Omental fat pad (tissue), 4 donors: ENCODE measurements at places on chromosomes 12 and 14. TPM values are rescaled to one million over a fixed set of nuclear protein-coding genes. Genes with fewer than 3 reads are reported as not detected.

The SYT1 gene
- total RNA-seq, result 1.1 TPM

The PTGDR gene
- total RNA-seq, result 2.1 TPM

The AKAP3 gene
- total RNA-seq, result 3.6 TPM

The SOAT2 gene
- total RNA-seq, result not detected

The SALL2 gene
- 5.2 TPM for total RNA-seq

The CD69 gene
- 10.0 TPM for total RNA-seq

The CLEC1B gene
- total RNA-seq, result not detected

The LRRC10 gene
- not detected for total RNA-seq

The SLC10A1 gene
- total RNA-seq, result not detected

DNA sequence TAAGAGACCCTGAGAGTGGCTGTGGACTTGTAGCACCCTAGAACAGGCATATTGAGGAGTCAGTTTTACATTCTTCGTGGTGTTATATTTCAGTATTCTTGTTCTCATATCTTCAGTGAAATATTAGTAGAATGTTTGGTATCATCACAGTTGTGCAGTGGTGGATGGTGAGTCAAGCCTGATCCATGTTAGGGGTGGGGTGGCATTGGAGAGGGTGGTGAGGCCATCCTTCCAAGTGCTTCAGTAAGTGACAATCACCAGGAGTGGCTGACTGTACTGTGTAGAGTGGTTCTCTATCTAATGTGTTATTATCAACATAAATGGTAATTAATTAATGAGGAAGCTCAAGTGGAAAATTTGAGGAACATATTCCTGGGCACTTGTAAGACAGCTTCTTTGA lies 197.7 kb upstream of the SLC16A7 start:
- no peak for DNase-seq

GRCh38 chr12:94386422-94386821 lies 73.2 kb downstream of the CEP83 start:
- DNase-seq, result no peak

DNA sequence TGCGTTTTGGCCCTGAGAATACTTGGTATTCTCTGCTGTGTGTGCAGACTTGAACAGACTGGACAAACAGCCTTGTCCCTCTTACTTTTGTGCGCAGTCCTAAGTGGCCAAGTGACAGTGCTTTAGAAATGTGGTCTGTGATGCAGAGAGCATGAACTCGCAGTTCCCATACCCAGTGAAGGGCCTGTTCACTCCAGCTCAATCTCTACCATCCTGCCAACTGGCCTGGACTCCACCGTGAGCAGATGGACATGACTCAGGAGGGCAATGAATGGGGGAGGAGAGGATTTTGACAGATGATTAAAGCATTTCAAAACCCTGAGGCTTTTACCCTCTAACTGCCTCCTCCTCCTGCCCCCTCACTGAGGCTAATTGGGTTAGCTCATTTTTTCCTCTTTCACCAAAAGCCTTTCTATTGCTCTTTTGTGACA lies 62.5 kb upstream of the PYGL start:
- no peak for DNase-seq

DNA sequence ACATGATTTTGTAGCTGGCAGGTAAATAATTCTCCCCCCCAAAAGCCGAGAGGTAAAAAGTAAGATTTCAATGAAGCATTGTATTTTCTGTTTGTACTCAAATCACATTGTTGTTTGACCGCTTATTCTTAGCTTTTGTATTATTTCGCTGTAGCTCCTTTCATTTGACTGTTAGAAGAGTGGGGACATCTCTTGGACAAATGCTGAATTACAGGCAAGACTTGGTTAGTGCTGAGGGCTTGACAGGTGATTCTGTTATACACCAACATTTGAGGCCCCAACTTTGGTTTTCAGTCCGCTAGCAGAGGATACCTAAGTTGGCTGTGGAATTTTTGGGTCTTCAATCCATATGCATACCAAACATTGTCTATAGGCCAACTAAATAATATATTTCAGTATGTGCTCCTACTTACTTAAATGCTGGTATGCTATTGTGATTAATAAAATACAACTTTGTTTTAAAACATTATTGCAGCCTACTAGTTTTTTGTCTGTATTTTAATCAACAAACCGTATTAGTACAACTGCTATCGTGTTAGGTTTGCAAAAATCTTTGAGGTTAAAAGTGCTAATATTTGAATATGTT lies 102.2 kb downstream of the ERC1 start:
- no peak for DNase-seq

DNA sequence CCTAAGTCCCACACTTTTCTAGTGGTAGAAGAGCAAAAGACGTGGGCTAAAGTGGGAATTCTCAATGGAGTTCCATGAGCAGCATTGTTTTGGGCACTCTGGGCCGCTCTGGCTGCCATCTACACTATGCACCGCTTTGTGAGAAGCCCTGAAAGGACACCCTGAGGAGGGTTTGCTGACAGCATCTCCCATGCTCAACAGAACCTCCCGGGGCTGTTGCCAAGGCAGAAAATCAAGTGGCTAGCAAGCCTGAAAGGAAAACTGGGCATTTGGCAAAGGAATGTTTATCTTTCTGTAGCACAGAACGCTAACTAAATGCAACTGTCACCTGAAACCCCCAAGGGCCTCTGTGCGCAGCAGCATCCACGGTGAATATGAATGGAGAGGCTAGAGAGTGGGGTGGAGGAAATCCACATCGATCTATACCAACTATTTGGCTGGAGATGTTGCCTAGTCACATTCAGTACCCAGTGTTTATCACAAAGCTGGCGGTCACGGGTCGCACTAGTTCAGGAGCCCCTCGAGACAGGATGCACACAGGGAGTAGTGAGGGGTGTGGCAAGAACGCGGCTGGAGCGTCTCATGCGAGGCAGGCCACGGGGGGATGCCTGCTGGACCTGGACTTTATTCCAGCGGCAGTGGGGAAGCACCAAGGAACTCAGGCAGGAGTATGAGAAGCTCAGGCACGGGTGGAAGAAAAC lies 14.2 kb downstream of the APPL2 start:
- DNase-seq, result no peak

DNA sequence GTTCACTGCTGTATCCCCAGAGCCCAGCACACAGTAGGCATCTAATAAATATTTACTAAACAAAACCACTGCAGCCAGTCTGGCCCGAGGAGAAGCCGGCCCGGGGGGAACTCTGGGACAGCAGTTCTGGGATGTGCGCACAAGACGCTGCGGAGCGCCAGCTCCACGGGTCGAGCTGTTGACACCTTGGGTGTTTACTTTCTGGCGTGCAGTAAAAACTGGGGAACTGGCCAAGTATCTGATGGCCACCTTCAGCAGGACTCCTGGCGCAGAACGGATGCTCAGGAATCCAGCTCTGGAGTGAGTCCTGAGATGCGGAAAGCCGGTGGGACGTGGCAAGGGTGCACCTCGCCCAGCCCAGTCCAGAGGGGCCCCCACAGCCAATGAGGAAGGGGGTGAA lies 65.6 kb downstream of the NCOR2 start:
- no peak for DNase-seq

DNA sequence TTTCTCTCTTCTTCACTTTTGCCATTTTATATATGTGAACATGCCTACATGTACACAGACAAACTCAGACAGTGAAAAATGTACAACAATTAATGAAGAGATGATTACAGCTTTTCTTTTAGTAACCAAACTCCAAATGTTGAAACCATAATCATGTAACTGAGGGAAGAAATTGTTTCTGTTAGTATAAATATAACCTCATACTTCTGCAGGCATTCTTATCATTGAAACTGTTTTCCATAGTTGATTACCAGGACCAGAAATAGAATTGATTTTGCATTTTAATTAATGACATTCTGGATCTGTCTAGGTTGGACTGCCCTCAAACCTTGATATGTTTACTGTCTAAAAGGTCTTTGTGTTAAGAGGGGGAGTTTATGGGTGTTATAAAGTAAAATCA lies 3.2 kb downstream of the ANO4 start:
- no peak for DNase-seq

GRCh38 chr12:58812214-58812613 lies 108.1 kb downstream of the LRIG3 start:
- DNase-seq, result no peak

DNA sequence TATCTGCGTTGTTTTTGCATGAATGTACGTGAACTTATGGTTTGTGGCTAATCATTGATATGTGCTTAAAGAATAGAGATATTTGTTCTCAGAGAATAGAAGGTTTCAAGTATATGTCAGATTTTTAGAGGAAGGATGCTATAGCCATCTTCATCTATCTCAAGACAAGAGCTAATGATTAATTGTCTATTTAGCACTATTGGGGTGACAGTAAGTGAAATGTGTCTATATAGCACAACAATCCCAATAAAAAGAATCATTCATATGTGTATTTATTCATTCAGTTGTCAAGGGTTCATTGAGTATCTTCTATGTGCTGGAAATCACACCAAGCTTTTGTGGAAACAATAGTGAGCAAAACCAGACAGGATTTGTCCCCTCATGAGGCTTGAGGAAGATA lies 299.5 kb upstream of the NPAS3 start:
- no peak for DNase-seq

GRCh38 chr12:132498931-132499330 lies 9.0 kb downstream of the FBRSL1 start:
- DNase-seq, result no peak

GRCh38 chr12:59928416-59928815 lies 332.6 kb downstream of the SLC16A7 start:
- DNase-seq, result no peak

GRCh38 chr12:104964167-104964855 lies 6.2 kb upstream of the SLC41A2 start:
- DNase-seq, result no peak

DNA sequence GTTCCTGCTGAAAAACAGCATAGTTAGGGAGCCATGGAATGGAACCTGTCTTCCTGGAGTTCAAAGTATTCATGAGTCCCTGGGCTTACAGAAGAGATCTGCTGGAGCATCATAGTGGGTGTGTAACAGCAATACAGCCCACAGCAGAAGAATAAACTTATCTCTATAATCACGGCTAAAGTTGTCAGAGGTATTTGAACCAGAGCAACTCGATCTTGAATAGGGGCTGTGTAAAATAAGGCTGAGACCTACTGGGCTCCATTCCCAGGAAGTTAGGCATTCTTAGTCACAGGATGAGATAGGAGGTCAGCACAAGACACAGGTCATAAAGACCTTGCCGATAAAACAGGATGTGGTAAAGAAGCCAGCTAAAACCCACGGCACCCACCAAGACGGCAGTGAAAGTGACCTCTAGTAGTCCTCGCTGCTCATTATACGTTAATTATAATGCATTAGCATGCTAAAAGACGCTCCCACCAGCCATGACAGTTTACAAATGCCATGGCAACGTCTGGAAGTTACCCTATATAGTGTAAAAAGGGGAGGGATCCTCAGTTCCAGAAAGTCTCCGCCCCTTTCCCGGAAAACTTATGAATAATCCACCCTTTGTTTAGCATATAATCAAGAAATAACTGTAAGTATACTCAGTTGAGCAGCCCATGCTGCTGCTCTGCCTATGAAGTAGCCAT lies 223.4 kb downstream of the PCNX1 start:
- DNase-seq, result no peak

- DNase-seq, result no peak
These were observed 51.7 kb downstream of the RPH3A start for GRCh38 chr12:112843287-112843686.

GRCh38 chr14:96434040-96434439 lies 42.1 kb downstream of the AK7 start:
- DNase-seq, result no peak

GRCh38 chr14:52328276-52328675 lies 14.2 kb downstream of the PTGER2 start:
- no peak for DNase-seq

- DNase-seq, result no peak
These were observed 21.4 kb downstream of the ACVR1B start for GRCh38 chr12:51972849-51973273.

DNA sequence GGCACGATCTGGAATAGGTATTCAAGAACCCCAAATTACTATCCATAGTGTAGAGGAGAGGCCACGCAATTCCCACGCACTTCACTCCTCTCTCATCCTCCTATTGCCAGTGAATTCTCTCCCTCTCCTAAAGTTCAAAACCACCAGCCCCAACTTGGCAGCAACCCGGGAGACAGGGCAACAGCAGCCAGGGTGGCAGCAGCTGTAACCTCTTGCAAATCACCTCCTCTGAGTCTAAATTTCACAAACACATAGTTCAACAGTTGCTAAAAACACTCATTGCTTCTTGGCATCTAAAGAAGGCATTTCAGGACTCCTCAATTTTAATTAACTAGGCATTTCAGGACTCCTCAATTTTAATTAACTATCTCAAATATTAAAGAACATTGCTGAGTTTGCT lies 37.7 kb upstream of the MANSC4 start:
- DNase-seq, result no peak

- DNase-seq, result no peak
These were observed 30.1 kb upstream of the CAND1 start for GRCh38 chr12:67239061-67239460.

DNA sequence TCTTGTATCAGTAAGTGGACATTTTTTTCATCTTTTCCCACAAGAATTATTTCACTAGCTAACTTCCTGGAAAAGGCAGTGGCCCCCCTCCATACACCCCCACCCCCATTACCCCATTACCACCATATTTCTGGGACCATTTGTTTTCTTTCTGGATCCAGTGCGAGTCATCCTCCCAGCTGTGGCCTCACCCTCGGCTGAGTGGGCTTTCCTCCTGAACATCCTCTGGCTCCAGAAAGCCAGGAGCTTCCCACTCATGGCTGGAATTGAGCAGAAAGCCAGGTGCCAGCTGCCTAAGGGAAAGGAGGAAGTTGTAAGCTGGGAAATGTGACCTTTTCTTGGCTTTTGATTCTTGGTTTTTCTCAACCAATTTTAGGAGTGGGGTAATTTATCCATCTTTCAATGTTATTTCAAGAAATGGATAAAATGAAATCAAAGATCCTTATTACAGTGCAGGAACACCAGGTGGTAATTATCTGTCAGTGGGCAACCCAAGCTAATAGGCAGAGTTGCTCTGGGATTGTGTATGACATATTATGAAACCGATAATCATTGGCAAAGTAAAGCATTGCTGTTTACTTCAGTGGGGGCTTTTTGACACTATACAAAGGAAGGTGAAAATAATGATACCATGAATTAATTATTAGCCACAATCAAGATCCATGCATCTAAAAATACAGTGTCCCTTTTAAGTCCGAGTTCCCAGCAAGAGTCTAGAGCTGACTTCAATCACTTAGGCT lies 124.6 kb downstream of the KICS2 start:
- DNase-seq, result no peak

DNA sequence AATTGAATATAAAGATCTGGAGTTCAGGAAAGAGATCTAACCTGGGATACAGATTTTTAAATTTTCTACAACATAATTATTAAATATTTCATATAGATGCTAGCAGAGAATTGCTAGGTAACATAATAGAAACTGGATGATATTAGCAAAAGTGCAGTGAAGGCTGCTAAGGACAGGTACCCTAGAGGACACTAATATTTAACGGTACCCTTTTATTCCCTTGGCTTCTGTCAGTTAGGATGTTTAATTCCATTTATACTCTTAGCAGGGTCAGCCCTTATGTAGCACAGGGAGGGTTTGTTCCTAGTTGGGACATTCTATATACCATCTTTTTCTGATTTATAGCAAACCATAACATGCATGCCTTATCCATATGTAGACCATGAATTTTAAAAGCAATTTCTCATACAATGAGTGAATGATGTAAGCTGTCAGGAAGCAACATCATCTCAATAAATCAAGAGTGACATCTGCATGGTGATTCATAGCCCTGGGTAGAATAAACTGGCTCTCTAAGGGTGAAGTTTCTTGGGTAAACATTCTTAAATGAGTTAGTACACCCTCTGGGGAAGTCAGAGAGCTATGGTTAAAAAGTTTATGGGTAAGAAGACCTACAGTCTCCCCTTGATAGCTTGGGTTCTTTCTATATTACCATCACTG lies 404.4 kb upstream of the MGAT4C start:
- no peak for DNase-seq

- DNase-seq, result no peak
These were observed 10.3 kb downstream of the NFATC4 start for GRCh38 chr14:24378327-24378726.

- DNase-seq, result no peak
These were observed 18.4 kb downstream of the ZFYVE1 start for GRCh38 chr14:73008501-73008900.
